ENCODE measurements at places on chromosomes 3 and 15.

DNA sequence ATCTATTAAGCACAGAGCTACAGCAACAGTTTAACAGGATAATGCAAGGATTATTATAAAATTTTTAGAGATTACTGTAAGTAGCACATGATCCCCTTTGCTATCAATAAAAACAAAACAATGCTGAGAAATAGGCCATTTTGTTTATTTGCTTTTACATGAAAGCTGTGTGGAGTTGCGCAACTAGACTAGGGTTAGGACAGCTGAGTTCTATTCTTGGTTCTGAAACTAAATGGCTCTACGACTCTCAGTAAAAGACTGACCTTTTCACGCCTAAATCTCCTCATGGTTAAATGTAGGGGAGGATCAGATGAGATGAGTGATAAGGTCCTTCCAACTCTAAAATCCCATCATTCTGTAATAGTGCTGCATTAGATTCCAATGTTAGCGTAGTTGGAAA lies 25.0 kb downstream of the KCNMB2 start:
- DNase-seq = no peak

DNA sequence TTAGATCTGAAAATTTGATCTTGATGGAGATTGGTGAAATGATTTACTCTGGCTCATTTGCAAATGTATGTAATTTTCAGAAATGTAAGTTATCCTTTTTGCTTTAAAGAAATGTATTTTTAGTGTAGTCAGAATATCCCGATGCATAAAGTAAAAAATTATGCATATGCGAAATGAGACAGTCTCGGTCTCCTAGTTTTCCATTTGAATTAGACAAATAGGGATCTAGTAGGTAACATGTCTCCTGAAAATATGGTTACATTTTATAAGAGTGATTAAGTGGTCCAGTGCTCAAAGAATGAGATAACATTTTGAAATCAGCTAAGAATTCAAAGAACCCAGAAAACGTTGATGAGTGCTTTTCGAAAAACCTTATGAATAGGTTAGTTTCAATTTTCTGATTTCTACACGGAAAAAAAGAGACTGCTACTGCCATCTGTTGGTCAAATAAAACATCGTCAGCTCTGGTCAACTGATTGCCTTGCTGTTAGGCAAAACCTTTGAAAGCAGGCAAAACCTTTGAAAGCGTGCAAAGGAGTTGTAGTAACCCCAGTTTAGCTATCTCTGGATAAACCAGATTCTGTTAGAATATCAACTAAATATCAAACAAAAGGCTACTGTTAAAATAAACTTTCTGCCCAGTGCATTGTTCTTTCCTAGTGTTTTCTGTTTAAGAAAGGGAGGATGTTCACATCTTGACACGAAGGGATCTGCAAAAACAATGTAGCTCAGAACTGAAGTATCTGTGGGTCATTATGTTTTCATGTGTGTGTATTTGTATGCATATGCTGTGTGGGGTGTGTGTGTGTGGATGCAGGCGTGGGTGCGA lies 59.3 kb upstream of the CHMP2B start:
- peak; percentile 53 for DNase-seq

- DNase-seq = no peak
These were observed 739.6 kb downstream of the NAALADL2 start for GRCh38 chr3:175598740-175599139.

DNA sequence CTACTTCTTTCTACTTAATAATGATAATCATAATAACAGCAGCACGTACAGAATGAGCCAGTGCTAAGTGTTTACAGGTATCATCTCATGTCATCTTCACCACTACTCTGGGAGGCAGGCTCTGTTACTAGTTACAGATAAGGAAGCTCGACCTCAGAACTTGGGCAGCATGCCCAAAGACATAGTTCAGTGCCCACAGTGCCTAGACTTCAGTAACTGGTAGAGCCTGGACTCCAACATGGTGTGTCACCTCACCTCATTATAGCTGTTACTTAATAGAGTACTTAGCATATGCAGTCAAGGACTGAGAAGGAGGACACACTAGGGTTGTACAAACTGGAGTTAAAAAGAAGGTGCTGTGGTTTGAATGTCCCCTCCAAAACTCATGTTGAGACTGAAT lies 7.6 kb downstream of the GADL1 start:
- no peak for DNase-seq

GRCh38 chr3:32175607-32176197 lies 62.8 kb upstream of the CMTM8 start:
- DNase-seq = peak; percentile 67

GRCh38 chr3:179463319-179463718 lies 12.0 kb upstream of the GNB4 start:
- no peak for DNase-seq

DNA sequence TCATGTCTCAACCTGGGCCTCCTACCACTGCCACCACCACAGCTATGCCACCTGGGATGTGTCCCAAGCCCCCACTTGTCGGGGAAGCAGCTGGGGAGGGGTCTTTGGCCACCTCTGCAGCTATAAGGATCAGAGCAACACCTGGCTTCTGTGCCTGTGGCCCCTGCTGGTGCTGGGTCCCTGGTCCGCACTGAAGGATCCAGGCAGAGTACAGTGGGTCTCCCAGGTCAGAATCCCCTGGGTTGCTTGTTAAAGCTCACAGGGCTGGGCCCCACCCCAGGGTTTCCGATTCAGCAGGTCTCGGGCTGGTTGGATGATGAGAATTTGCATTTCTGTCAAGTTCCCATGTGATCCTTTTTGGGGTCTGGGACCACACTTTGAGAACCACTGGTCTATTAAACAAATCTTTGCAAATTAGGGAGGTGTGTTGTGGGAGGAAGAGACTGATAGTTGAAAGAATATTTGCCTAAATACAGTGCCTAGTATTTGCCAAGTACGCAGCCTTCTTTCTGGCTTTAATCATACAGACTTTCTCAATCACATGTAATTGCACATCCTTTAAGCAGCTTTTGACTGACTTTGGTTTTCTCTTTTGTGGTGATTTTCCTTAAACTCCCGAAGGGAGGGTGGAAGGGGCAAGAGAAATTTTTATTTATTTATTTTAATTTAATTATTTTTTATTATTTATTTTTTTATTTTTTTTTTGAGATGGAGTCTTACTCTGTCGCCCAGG lies 127.3 kb downstream of the IGF1R start:
- DNase-seq = no peak

Measured in CD4-positive, alpha-beta T cell treated with Interleukin-17A for 1 hour (primary cell).